ENCODE measurements at places on chromosomes 3 and 15. TPM values are rescaled to one million over a fixed set of nuclear protein-coding genes. Genes with fewer than 3 reads are reported as not detected.

SERINC4 gene
- 0.46 TPM for total RNA-seq

STX19 gene
- not detected for total RNA-seq

MOBP gene
- 0.08 TPM for total RNA-seq

NANOGP8 gene
- total RNA-seq: not detected

DNA sequence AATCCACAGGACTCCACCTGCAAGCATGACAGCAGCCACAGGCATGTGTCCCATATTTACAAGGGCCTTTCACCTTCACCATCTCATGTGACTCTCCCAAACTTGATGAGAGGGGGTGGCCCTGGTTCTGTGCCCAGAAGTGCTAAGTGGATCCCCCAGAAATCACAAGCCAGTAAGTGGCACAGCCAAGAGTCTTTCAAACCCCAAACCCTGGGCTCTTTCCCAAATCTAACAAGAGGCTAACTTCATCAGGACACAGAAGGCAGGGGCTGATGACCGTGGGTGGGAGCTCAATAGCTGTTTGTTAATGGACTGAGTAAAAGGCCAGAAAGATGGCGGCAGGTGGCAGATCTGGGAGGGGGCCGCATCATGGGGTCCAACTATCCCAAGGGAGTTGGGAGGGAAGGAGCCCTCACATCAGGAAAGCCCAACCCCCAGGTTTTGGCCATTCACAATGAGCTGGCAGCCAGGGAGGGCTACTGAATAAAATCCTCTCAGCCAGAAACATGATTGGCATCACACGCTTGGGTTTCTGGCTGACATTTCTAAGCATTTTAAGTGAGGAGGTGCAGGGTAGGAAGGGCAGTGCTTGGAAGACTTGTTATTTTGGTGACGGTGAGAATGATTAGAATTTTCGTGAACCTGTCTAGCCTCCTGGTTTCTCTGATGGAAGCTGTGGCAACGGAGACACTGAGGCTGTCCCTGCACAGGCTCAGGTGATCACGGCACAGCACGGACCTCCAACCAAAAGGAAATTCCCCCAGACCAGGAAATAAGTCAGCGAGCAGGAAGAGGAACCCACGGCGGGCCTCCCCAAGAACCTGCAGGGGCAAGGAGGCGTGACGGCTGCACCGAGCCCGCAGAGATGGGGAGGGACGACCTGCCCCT, 109.3 kb downstream of the OXNAD1 start:
- no peak for DNase-seq

GRCh38 chr3:153666991-153667740, 454.0 kb upstream of the ARHGEF26 start:
- no peak for DNase-seq

SCG3 gene
- total RNA-seq: 0.14 TPM

DNA sequence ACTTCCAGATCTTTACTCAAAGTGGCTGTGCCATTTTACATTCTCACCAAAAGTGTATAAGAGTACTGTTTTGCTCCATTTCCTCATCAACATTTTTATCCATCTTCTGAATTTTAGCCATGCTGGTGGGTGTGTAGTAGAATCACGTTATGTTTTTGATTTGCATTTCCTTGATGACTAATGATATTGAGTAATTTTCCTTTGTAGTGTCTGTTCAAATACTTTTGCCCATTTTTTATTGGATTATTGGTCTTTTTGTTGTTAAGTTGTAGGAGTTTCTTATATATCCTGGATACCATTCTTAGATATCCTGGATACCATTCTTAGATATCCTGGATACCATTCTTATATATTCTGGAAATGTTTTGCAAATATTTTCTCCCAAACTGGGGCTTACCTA, 344.9 kb downstream of the LRRC3B start:
- DNase-seq: no peak

GRCh38 chr3:172607305-172608121, 84.3 kb upstream of the TNFSF10 start:
- DNase-seq: peak; percentile 85

DNA sequence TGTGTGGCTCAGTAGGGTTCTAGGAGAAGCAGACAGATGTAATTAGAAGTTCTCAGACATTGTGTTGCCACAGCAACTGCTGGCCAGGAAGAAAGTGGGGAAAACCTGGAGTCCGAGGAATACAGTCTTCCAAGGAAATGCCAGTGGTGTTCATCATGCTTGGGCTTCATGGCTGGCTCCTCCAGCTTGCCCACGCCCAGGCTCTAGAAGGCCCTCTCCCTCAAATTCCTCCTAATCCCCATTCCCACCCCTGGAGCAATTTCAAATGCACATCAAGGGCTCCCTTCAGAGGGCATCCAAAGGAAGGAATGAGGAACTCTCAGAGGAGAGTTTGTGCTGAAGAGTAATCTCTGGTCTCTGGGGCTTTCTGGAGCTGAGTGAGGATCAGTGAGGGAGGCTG, 21.9 kb downstream of the FSTL1 start:
- DNase-seq: no peak

DNA sequence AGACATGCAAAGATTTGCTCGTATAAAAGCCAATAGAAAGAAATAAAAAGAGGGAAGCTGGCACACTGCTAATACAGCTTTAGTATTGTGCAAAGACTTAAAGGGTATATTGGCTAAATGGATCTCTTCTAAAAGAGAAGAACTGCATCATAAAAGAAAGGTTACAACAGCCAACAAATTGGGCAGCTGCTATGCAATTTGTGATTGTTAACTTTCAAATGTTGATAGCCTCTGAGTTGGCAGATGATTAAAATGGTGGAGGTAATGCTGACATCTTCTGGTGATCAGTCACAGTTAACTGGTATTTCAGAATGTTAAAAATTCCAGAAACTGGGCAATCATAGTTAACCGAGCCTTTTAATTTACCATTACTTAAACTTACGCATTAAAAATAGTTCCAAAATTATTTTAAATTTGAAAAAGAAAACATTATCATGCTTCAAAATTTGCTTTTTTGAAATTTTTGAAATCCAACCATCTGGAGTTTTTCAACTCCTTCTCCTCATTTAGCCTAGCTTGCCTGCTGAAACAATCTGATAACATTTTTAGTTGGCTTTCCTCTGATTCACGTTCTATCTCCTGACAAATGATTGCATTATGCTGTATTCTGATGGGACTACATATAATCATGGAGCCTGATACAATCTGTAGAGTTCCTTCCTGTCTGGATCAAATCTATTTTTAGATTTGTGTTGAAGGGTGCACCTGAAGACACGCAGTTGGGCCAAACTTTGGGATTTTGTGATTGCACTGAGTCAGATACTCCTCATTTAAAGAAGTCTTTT, 144.0 kb upstream of the PDZRN3 start:
- no peak for DNase-seq

TF gene
- not detected for total RNA-seq

DNA sequence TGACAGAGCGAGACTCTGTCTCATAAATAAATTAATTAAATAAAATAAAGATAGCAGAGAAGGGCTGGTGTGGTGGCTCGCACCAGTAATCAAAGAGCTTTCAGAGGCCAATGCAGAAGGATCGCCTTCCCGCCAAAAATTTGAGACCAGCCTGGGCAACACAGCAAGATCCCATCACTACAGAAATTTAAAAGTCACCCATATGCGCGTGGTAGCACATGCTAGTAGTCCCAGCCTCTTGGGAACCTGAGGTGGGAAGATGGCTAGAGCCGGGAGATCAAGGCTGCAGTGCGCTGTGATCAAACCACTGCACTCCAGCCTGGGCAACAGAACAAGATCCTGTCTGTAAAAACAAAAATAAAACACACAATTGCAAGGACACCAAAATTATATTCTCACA, 9.6 kb downstream of the SMARCC1 start:
- no peak for DNase-seq

LRRC34 gene
- total RNA-seq: 4.1 TPM

DNA sequence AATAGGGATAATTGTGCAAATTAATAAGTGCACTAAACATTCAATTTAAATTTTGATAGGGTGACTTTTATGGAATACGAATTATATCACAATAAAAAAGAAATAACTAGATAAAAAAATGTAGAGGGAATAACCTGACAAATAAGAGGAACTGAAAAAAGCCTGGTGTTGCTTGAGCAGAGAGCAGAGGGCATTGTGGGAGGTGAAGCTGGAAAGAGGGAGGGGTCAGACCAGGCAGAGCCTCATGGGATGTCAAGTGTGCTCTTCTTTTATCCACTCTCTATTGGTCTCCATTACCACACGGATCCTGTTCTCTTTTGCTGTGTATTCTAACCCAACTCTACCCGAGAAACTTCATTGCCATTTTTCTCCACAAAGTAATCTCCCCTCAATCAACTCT, 264.0 kb upstream of the CRBN start:
- DNase-seq: no peak

ABI3BP gene
- total RNA-seq: 0.84 TPM

EPHB3 gene
- 1.5 TPM for total RNA-seq

- no peak for DNase-seq
Measured at GRCh38 chr3:17707813-17708543, 34.5 kb downstream of the TBC1D5 start.

DNA sequence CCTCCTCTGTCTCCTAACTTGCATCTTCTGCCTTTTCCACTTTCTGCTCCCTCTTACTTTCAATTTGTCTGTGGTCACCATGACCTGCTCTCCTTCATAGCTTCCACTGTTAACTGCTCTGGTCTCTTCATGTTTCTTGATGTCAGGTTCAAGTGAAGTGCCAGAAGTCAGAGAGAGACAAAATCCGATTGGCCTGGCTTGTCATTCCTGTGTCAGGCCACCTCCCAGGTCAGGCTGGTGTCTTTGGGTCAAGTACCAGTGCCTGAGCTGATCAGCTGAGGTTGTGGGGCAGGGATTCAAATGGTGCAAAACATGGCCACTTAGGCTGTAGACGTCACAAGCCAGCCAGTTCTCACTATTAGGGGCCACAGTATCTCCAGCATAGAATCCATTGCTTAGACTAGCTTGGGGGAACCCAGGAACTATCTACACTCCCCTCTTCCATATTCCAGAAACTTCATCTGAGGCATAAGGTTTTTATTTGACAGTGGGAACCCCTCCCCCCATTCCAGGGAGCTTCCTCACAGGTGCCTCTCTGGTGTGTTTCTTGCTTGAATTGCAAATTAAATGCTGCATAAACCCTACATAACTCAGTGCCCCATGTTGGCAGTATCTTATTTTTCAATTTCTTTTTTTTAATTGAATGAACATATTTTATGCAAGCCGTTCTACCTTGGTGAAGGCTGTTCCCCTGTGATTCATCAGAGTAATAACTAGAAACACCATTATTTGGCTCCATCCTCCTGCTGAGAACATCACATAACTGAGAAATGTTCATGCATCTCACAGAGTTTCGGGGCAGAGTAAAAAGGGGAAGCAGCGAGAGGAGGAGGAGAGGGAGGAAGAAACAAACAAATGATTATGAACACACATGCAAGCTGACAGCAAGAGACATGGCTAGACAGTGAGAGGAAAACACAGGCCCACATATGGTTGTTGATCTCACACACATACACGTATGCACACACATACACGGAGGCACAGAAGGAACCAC, 175.8 kb downstream of the TLE3 start:
- DNase-seq: no peak

CLSTN2 gene
- total RNA-seq: 17.3 TPM

GPR156 gene
- 1.1 TPM for total RNA-seq

DNA sequence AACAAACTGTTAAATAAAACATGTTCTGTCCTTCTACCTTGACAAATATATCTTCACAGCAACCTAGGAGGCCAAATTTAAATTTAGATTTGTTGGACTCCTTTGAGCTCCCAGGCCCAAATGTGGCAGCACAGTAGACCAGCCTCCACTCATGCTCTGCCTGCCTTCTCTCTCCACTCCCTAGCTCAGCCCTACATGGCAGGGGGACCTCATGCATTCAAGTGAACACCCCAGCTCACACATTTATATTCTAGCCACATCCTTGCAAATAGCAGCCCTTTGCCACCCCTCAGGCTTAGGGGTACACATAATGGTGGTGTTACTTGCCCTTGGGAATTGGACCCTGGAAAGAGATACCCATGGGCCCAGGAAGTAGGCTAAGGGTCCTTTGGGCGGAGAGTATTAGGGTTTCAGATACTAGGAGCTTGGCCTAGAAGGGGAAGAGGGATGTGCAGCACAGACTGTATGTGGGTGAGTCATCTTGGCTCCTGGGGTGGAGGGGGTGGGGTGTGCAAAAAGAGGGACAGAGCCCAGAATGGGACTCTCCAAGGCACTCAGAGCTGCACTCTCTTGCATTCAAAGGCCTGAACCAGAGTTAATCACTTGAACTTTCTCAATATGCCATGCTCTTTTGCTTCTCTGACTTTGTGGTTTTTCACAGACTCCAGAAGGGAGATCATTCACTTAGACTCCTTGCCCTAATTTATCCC, 268.4 kb upstream of the ROPN1 start:
- DNase-seq: no peak

DNA sequence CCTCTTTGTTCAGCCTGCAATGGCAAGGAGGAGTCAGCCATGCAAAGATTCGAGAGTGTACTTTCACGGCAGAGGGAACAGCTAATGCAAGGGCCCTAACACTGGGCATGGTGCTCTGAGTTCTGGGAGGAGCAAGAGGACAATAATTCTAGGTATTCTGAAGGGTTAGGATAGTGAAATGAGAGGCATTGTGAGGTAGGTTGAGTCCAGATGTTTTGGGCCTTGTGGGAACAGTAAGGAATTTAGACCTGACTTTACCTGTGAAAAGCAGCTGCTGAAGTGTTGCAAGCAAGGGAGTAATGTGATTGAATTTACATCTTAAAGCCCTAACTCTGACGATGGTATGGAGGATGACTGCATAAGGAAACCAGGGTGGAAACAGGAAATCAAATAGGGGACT, 211.6 kb downstream of the CNTN3 start:
- no peak for DNase-seq

- no peak for DNase-seq
Measured at GRCh38 chr15:85289677-85290365, 90.6 kb upstream of the AKAP13 start.

- DNase-seq: no peak
Measured at GRCh38 chr3:174276826-174277225, 582.3 kb upstream of the NAALADL2 start.

DNA sequence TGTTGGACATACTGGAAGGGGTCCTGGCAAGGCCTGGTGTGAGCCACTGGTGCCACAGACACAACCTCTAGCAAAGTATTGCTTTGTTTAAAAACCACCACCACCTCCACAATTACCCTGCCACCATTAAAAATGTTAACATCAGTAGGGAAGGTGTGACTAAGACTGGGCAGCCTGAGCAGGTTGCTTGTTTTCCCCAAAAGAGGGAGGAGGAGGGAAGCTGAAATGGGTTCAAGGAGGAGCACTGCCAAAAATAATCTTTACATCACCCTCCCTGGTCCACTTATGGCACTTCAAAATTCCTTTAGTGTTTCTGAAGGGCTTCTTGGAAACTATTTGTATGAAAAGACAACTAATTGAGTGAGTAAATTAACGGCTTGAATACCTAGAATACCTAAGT, 99.8 kb upstream of the FGF7 start:
- no peak for DNase-seq

CCR1 gene
- total RNA-seq: not detected

DNA sequence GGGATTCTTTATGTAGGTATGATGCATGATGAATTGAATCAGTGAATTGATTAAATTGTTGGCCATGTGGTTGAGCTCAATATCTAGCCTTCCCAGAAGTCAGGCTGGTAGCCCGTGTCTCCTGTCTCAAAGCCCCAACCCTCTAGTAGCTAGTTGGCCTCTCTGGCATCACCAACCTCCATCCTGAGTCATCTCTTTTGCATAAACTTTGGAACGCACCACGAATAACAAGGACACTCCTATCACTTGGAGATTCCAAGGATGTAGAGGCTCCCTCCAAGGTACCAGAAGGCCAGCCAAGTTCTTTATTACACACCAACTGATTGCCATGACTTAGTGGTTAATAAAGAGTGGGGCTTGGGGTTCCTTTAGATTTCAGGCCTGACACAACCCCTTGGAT, 148.4 kb downstream of the APBA2 start:
- DNase-seq: no peak

GRCh38 chr3:42906070-42906847, at the start of gene ZNF662:
Gene ZNF662, plus strand, starts transcription at chr3:42906142. Its CDS starts 1,973 bp downstream, at chr3:42908115.
- DNase-seq: no peak

APPL1 gene
- total RNA-seq: 25.9 TPM

All from kidney epithelial cell (primary cell).